ENCODE measurements at places on chromosomes 1 and 21. TPM values are rescaled to one million over a fixed set of nuclear protein-coding genes. Genes with fewer than 3 reads are reported as not detected.

NAV1 gene
- 120 TPM for total RNA-seq

SMCP gene
- not detected for total RNA-seq

LAMB3 gene
- total RNA-seq = 4.6 TPM

TTC22 gene
- not detected for total RNA-seq

CHIT1 gene
- total RNA-seq = not detected

TNNI3K gene
- total RNA-seq = not detected

PADI4 gene
- total RNA-seq = not detected

CATSPERE gene
- total RNA-seq = 1.3 TPM

AQP10 gene
- total RNA-seq = not detected

IL19 gene
- 1.8 TPM for total RNA-seq

HSPA6 gene
- total RNA-seq = 0.88 TPM

CRNN gene
- total RNA-seq = not detected

Measured in placental pericyte (primary cell).